ENCODE measurements at places on chromosomes 1 and 21.

GRCh38 chr1:96338622-96339021 lies 383.0 kb upstream of the PTBP2 start:
- no peak for DNase-seq

- DNase-seq, result no peak
Measured at GRCh38 chr1:21269461-21270085, 20.7 kb downstream of the ECE1 start.

GRCh38 chr1:61620536-61620935 lies 104.4 kb downstream of the TM2D1 start:
- DNase-seq, result no peak

DNA sequence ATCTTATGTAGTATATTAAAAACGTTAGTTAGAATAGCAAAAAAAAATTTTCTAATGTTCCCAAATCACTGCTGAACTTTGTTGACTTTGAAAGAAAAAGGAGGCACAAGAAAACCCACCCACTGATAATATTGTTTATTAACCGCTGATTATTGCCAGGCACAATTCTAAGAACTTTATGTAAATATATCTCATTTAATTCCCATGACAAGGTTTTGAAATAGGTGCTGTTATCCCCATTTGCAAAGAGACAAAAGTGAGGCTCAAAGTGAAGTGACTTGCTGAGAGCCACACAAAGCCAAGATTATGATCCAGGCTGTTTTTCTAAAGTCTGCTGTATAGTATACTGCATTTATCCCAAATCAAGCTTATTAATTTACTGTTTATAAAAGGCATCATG lies 56.4 kb downstream of the SASS6 start:
- no peak for DNase-seq

DNA sequence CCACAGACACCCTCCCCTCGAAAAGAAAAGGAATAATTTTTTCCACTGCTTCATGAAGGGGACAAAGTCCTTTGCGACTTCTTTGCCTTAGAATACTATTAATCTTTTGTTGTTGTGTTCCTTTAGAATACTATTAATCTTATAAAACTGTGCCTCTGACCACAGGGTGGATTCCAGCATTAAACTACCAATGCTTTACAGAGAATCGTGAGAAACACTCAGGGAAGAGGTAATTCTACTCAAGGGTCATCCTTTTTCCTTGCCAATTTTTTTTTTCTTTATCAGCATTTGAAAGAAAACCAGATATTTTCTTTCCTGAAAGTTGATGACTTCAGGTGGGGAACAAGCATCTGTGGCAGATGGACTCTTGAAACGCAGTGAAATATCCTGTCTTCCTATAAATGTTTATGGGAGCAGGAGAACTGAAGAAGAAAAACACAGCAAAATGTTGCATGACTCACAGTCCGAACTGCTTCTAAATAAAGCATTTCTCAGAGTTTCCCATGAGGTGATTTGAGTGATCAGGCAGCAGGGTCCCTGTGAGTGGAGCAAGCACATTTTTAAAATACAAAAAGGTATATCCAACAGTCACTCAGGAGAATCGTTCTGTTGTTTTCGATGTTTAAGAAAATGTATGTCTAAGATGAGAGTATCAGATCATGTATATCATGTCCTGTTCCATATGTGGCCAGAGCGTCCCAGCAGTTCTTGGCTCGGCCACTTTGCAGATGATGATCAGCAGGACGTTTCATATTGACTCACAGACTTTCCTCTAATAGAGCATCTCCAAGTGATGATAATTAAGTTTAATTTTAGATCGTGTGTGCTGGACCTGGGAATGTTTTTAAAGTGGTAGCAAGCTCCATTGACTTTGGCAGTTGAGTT lies 154.2 kb upstream of the RUNX1 start:
- DNase-seq, result no peak

- no peak for DNase-seq
Measured at GRCh38 chr21:15932726-15933125, 202.9 kb downstream of the USP25 start.

DNA sequence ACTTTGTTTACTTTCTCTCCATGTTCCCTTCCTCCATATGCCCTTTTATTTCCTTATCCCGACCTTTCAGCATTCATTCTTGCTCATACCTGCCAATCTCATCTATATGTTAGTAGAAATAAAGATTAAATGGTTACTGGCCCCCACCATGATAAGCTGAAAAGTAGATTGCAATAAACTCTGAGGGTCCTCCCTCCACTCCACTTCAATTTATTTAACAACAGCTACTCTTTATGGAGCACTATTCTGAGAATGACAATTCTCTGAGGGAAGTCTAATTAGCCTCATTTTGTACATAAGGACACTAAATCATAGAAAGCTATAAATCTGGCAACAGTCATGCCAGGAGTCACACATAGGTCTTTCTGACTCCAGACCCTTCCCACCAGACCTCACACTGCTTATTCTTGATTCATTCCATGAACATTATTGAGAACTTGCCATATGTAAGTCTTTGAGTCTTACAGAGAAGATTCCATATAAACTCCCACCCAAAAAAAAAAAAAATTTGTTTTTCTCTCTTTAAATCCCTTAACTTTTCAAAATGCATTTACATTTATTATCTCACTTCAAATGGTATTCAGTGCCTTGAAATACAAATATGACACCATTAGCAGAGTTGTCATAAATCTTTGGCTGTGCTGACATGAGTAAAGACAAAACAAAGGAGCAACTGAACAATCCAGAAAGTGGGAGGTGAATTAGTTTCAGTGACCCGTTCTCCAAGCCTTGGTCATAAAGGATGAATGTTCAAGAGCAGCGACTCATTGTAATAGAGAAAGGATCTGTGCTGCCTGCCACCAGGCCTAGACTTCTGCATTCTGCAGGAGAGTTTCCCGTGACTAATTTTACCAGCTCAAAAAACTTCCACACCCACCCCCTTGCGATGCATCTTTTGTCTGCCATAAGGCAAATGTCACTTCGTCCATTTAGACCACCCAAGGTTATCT lies 28.5 kb downstream of the PALMD start:
- DNase-seq, result no peak

DNA sequence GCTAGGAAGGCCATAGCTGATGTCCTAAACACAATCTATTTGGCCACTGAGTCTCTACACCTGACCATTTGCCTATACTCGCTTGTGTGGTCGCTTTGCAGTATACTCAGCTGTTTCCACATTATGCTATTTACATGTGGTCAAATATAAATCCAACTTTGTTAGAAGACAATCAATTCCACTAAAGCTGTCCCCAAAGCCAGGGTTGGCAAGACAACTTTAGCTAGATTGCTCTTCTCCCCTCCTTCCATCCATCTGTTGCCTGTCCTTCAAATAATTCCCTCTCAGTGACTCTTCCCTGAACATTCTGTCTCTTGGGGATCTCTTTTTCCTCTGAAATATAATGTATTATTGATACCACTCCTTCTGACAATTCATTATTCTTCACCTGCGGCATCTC lies 30.1 kb downstream of the AVPR1B start:
- DNase-seq, result no peak

DNA sequence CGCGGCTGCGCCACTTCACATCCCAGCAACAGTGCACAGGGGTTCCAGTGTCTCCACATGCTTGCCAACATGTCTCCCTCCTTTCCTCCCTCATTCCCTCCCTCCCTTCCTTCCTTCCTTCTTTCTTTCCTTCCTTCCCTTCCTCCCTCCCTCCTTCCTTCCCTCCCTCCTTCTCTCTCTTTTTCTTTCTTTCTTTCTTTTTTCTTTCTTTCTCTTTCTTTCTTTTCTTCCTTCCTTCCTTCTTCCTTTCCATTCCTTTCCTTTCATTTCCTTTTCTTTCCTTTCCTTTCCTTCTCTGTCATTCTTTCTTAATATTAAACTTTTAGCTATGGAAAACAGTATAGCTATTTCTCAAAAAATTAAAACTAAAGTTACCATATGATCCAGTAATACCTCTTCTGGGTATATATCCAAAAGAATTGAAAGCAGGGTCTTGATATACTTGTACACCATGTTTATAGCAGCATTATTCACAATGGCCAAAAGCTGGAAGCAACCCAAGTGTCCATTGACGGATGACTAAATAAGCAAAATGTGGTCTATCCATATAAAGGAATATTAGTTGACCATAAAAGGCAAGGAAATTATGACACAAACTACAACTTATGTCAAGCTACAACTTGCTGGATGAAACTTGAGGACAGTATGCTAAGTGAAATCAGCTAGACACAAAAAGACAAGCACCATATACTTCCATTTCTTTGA lies 55.0 kb upstream of the TLR5 start:
- no peak for DNase-seq

DNA sequence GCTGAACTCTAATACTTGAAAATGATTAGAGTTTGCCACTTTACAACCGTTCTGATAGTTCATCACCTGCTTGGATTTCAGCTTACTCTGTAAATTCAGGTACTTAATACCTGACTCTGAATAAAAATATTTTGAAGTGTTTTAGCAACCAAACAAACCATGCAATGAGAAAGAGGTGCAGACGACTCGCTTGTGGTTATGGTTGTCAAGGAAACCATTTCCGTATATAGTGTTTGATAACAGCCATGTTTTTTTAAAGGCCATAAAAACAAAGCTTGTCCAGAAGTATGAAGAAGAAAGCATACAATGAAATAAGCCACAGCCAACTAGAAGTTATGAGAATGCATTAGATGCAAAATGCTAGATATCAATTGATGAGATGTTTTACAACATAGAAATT lies 167.2 kb upstream of the HMCN1 start:
- no peak for DNase-seq

- no peak for DNase-seq
Measured at GRCh38 chr1:31529999-31530684, 46.2 kb upstream of the TINAGL1 start.

DNA sequence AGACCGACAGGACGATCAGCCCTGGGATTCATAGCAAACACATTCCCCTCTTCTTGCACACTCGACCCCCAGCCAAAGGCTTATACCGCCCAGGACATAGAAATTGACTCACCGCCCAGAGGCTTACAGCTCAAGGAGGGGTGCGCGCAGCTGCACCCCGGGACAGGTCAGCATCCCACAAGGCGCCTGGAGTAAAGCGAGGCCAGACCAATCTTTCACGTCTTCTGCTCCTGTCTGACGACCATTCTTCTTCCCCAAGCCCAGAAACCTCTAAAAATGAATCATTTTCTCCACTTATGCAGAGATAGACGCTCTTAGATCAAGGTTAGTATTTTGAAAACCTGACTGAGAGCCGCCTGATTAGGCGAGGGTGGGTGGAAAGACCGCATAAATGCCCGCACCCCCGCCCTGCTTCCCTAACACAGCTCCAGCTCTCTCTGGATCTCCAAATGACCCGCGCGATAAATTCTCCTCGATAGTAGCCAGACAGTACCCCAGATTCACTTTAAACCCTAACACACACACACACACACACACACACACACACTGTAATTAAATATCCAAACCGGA lies 1.9 kb upstream of the LHX8 start:
- DNase-seq, result no peak

DNA sequence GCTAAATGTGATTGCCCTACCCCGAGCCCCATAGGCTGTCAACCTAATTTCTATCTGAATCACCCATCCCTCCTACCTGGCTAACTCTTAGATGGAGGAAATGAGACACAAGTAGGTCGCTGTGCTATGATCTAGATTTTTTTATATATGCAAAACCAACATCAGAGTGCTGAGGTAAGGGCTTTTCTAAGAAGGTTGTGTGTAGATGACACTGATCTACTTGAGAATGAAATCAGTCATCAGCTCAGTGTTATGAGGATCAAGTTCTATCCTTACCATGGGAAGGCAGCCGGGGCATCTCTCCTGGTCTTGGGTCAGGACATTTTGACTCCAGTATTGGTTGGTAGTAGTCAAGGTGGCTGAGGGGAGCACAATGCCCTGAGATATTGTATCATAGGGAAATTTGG lies 23.6 kb downstream of the SLAMF1 start:
- DNase-seq, result no peak

GRCh38 chr1:200931776-200932175 lies 37.1 kb downstream of the INAVA start:
- DNase-seq, result no peak

DNA sequence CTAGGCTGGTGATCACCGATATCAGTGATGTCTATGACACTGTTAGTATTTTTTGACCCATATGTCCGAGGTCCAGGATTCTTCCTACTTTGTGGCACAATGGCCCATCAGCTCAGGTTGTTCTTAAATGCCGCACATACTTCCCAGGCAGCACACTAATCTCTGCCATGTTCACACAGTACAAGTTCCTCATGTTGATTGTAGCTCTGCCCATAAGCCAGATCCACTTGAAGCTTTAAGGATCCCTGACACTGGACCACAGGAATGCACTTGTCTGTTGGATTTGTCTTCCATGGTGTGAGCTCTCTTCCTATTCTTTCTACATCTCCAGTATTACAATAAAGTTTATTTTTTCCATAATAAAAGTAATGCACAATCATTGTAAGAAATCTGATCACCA lies 69.5 kb downstream of the DDX20 start:
- DNase-seq, result no peak

GRCh38 chr21:36854391-36854790 lies 112.1 kb downstream of the HLCS start:
- no peak for DNase-seq

GRCh38 chr1:112666946-112667345 lies 7.5 kb upstream of the MOV10 start:
- DNase-seq, result no peak

- DNase-seq, result no peak
Measured at GRCh38 chr1:183124259-183124658, 61.8 kb upstream of the LAMC2 start.

GRCh38 chr1:165883056-165883455 lies 55.6 kb downstream of the UCK2 start:
- no peak for DNase-seq

DNA sequence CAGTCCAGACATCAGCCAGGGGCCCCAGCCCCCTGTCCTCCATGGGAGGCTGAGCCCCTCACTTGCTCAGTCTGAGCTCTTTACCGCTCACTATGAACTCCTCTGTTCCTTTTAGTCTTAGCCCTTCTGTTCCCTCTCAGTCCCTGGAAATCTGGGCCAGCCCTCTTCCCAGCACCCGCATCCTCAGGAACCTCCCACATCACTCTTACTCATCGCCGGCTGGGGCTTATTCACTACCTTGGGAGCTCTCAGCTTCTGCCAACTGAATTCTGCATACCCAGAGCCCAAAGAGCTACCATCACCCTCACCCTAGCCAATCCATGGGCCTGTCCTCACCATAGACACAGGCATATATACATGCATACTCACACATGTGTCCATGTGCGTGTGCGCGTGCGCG lies 11.5 kb downstream of the KNCN start:
- no peak for DNase-seq

DNA sequence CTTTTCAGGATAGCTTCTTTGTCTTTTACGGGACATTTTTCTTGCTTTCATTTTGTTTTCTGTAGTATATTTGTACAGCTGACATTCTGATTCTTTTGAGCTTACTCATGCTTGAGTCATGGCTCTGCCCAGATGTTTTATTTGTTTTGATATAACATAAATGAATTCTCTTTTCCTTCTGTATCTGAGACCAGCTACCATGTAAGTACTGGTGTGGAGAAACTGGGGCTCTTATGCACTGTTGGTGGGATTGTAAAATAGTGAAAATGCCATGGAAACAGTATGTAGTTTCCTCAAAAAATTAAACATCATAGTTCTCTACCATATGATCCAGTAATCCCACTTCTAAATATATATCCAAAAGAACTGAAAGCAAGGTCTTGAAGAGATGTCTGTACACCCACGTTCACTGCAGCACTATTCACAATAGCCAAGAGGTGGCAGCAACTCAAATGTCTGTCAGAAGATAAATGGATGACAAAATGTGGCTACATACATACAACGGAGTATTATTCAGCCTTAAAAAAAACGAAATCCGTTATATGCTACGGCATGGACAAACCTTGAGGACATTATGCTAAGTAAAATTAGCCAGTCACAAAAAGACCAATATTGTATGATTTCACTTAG lies 61.4 kb downstream of the EIF2B3 start:
- DNase-seq, result no peak

- DNase-seq, result peak; percentile 15
Measured at GRCh38 chr1:116276532-116276931, 96.5 kb upstream of the ATP1A1 start.
